ENCODE measurements at places on chromosomes 11 and 22.

- DNase-seq, result no peak
These were observed 105.6 kb upstream of the ALDH3B2 start for GRCh38 chr11:67780056-67780455.

DNA sequence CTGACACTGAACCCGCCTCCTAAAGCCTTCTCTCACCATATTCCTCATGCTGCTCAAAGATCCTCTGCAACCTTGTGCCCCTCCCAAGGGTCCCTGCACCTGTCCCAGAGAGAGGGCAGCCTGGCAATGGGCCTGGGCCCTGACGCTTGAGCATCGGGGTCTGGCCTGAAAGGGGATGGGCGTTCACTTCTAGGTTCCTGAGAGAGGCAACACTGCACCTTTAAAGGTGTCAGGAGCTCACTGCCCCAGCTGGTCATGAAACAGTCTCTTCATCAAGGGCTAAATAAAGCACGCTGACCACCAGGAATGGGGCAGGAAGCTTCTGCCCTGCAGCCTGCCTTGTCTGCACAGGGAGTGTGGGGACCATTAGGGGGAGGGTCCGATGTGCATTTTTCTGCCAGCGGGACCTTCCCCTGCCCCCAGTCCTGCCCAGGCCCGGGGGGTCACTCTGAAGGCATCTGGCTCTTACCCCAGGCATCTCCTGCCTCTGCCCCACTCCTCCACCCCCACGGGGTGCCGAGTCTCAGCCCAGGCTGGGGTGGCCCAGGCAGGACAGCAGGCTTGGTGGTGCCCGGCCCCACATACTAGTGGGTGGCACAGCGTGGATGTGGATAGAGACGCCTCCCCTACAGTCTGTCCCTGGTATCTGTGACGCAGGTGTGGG lies 3.5 kb downstream of the C11orf21 start:
- no peak for DNase-seq

DNA sequence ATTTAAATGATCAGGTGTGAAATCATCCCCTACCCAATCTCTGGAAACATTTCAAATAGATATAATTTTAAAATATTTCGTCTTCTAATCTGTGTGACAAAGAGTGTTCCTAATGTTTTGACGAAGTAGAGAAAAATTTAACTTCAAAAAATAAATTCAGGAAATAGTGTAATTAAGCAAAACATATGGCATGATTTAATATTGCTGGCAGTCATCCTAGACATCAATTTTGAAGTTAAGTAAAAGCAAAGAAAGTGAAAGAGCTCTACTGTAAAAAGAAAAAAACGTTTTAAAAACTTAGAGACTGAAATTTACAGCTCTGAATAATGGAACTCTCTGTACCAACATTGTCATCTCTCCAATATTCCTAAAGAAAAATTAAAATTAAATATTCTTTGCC lies 1062.3 kb downstream of the LRRC4C start:
- no peak for DNase-seq

DNA sequence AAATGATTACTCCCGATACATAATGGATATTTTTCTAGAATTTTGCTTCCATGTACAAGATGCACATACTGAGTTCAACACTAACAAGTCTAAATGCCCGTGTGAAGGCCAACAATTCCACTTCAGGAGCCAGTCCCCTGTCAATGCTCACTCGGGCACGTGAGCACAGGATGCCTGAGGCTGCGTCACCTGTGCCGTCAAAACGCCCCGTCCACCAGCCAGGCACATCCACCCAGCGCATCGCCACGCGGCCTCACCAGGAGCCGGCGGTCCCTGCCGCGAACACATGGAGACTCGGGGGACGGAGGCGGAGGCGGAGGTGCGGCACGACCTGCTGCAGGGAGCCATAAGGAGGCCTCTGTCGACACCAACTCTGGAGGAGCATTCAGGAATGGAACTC lies 9.8 kb downstream of the TOLLIP start:
- no peak for DNase-seq

GRCh38 chr11:68750195-68751003 lies 921 bp downstream of the TESMIN start:
- no peak for DNase-seq

DNA sequence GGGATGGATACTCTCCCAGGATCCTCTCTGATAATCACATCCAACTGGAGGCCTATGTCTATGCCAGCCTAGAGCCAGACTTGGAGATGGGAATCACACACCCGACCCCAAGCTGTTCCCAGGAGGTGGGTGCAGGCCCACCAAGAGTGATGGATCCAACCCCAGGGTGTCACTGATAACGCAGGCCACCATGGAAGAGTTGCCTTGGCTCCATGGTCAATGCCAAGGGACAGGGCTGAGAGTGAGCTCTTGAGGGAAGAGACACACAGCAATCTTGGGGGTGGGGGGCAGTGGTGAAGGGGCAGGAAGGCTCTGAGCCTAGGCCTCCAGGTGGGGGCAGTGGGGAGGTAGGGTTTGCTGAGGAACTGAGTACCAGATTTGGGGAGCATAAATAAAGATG lies 16.9 kb downstream of the TUB start:
- DNase-seq, result no peak

DNA sequence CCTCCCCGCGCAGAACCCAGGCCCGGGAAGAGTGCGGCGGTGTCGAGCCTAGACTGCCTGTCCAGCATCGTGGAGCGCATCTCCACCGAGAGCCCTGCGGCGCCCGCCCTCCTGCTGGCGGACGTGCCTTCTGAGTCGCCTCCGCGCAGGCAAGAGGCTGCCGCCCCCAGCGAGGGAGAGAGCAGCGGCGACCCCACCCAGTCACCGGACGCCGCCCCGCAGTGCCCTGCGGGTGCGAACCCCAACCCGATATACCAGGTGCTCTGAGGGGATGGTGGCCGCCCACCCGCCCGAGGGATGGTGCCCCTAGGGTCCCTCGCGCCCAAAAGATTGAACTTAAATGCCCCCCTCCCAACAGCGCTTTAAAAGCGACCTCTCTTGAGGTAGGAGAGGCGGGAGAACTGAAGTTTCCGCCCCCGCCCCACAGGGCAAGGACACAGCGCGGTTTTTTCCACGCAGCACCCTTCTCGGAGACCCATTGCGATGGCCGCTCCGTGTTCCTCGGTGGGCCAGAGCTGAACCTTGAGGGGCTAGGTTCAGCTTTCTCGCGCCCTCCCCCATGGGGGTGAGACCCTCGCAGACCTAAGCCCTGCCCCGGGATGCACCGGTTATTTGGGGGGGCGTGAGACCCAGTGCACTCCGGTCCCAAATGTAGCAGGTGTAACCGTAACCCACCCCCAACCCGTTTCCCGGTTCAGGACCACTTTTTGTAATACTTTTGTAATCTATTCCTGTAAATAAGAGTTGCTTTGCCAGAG lies 2.0 kb downstream of the MYOD1 start:
- DNase-seq, result no peak

- DNase-seq, result peak; percentile 20
These were observed 49.0 kb downstream of the CTSC start for GRCh38 chr11:88288560-88288959.

All from NCI-H345 (cell line).